ENCODE measurements at places on chromosomes 6 and 20.

DNA sequence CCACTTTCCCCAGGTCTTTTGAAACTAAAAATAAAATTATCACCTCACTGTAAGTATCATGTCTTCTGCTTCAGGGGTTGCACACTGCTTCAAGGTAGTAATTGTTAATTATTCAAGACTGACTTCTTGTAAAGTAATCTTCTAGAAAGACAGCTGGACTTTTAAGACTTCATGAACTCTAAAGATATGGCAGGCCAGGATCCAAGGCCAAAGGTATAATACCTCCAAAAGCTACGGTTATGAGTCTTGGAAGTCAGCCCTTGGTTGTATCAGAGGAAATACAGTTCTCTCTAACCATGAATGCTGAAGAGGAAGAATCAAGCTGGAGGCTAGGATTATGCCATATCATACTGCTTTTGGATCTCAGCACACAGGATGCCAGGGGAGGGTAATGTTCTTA, 1346.8 kb upstream of the GJE1 start:
- no peak for DNase-seq

GRCh38 chr20:3323398-3323797, 84.1 kb downstream of the DNAAF9 start:
- DNase-seq = no peak

GRCh38 chr6:136587527-136587926, 37.3 kb upstream of the MAP7 start:
- no peak for DNase-seq

DNA sequence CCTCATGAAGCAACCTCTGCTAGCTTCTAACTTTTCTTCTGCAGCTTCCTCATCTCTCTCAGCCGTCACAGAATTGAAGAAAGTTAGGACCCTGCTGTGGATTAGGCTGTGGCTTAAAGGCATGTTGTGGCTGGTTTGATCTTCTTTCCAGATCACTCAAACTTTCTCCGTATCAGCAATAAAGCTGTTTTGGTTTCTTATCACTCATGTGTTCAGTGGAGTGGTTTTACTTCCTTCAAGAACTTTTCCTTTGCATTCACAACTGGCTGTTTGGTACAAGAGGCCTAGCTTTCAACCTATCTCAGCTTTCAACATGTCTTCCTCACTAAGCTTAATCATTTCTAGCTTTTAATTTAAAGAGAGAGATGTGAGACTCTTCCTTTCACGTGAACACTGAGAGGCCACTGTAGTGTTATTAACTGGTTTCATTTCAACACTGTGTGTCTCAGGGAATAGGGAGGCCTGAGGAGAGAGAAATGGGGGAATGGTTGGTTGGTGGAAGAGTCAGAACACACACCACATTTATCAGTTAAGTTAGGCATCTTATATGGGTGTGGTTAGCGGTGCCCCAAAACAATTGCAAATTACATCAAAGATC, 17.2 kb downstream of the ZSCAN23 start:
- no peak for DNase-seq

DNA sequence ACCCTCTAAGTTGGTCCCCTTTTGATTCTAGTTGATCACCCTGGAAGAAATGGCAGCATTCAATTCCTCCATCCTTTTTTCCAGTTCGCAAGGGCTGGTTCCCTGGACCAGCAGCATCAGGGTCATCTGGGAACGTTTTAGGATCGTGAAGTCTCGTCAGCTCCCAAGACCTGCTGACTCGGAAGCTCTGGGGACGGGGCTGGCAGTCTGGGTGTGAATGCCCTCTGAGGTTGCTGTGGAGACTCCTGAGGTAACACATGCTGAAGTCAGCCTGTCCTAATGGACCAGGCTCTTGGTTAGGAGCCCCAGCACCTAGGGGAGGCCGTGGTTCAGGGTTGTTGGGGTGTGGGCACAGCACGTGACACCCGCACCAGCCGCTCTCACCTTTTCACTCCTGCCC, 164.1 kb downstream of the SYNDIG1 start:
- DNase-seq = no peak

DNA sequence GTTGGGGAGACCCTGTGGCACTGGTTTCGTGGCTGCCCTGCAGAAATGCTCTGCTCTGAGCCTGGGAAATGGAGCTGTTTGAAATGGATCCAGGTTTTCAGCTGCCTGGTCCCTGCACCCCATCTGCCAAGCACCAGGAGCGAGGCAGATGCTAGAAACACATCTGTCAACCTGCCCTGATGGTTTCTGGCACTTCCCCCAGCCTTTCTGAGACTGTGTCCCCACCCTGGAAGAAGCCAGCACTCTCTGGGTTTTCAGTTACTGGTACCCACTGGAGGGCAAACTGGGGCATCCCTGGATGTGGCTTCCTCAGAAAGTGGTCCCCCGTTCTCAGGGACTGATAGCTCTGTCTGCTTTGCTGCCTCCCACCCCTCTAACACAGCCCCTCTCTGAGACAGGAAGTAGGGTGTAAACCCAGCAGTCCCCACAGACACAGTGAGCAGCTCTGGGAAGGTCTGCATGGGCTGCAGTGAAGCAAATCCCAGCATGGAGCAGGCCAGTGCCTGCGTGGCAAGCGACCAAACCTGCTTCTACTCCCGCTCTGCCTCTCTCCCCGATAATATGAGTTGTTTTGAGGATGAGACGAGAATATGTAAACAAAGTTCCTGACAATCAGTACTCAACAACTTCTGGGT, 54.2 kb upstream of the MAFB start:
- DNase-seq = no peak

GRCh38 chr6:20511852-20512251, 22.4 kb upstream of the CDKAL1 start:
- no peak for DNase-seq

- peak; percentile 47 for DNase-seq
These were observed 111.1 kb upstream of the CCDC28A start for GRCh38 chr6:138662471-138662870.

- peak; percentile 29 for DNase-seq
These were observed 56.5 kb upstream of the HFE start for GRCh38 chr6:26030716-26031115.

DNA sequence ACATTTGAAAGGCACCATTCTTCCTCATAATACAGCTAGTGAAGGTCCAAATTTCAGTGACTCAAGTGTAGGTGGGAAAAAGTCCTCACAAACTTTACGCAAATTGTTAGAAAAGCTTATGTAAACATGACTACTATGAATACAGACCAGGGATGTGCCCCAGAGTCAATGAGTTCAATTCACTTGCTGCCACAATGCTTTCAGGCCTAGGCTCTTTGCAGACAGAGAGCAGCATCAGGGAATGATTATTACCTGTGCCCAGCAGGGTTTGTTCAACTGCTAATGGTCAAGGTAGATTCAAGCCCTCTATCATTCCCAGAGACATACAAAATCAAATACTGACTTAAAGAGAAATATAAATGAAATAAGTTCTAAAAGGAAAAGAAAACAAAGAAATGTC, 84.0 kb downstream of the LAMA2 start:
- DNase-seq = no peak

- DNase-seq = no peak
These were observed 3.3 kb downstream of the MAPRE1 start for GRCh38 chr20:32823078-32823477.

DNA sequence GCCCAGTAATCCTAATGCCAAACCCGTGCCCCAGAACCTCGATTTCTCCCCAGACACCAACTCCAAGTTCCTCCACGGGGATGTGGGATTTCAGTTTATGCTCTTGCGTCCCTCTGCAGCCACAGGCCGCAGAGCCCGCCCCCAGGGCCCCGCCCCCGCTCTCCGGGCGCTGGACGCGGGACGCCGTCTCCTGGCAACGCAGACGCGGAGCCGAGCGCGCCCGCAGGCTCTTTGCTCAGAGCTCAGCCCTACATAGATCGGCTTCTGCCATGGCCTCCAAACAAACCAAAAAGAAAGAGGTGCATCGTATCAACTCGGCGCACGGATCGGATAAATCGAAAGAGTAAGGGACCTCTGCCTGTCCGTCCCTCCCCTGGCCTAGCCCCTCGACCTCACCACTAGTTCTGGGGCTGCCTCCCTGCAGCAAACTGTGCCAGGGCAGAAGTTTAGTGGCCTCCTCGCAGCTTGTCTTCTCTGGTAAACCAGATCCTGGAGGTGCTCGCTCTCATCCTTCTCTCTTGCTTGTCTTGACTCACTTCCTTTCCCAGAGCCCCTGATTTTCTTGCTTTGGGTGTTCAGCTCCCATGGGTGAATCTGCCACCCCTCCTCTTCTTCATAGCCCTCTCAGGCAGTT, at the start of gene ADGB:
Gene ADGB, plus strand, starts transcription at position 201 of the 634 bp plus-strand sequence. Its CDS starts 69 bp downstream, at position 270.
- peak; percentile 30 for DNase-seq

GRCh38 chr20:21430020-21430419, 32.7 kb upstream of the NKX2-4 start:
- no peak for DNase-seq

- DNase-seq = no peak
These were observed 38.9 kb upstream of the TNFAIP3 start for GRCh38 chr6:137827977-137828810.

- no peak for DNase-seq
These were observed 39.5 kb downstream of the CD40 start for GRCh38 chr20:46157625-46158024.

GRCh38 chr6:3026791-3027626, 27.3 kb downstream of the NQO2 start:
- DNase-seq = no peak

DNA sequence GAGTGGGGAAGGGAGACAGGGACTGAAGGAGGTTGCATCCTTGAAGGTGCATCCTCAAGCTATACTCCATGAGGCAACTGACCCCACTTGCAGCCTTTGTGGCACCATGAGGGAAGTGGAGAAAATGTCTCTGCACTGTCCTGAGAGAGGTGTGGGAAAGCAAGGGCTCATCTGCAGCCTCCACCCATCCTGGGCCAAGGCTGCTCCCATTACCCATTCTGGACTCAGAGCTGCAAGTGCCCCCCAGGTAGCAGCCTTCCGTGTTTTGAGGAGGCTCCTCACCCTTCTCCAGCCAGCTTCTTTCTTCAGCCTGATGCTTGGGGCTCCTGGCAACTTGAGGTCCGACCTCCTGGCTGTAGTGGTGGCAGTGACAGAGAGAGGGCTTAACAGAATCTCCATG, 294.6 kb downstream of the CDH26 start:
- no peak for DNase-seq

DNA sequence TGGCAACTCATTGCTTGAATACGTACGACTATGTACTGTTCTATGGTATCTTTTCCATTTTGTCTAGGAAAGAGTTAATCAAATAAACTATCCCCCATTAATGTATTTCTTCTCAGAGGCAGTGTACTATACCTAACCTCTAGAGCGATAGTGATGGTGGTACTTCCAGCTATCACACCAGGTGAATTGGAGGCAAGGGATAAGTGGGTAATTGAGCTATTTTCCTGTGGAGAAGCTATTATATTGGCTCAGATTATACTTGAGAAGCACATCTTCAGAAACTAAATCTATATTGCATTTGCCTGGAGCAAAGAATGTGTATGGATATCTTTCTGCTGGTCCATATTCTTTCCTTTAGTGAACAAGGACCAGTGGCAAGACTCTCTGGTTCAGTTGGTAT, 430.7 kb upstream of the KHDRBS2 start:
- no peak for DNase-seq

DNA sequence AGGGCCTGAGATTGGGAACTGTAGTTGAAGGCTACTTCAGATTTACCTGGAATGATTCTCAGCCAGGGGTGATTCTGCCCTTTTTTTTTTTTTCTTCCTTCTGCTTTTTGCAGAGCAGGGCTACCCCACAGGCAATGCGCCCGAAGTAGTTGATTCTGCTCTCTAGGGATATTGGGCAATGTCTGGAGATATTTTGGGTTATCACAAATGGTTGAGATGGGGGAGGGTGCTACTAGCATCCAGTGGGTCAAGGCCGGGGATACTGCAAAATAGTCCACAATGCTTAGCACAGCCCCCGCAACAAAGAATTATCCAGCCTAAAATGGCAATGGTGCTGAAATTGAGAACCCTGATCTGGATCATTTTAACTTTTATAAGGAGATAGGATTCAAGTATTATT, 71.2 kb upstream of the ZMYND8 start:
- DNase-seq = no peak

- no peak for DNase-seq
These were observed 98.4 kb upstream of the SPACA1 start for GRCh38 chr6:87949194-87949593.

- no peak for DNase-seq
These were observed 14.9 kb upstream of the CST7 start for GRCh38 chr20:24934101-24934661.

DNA sequence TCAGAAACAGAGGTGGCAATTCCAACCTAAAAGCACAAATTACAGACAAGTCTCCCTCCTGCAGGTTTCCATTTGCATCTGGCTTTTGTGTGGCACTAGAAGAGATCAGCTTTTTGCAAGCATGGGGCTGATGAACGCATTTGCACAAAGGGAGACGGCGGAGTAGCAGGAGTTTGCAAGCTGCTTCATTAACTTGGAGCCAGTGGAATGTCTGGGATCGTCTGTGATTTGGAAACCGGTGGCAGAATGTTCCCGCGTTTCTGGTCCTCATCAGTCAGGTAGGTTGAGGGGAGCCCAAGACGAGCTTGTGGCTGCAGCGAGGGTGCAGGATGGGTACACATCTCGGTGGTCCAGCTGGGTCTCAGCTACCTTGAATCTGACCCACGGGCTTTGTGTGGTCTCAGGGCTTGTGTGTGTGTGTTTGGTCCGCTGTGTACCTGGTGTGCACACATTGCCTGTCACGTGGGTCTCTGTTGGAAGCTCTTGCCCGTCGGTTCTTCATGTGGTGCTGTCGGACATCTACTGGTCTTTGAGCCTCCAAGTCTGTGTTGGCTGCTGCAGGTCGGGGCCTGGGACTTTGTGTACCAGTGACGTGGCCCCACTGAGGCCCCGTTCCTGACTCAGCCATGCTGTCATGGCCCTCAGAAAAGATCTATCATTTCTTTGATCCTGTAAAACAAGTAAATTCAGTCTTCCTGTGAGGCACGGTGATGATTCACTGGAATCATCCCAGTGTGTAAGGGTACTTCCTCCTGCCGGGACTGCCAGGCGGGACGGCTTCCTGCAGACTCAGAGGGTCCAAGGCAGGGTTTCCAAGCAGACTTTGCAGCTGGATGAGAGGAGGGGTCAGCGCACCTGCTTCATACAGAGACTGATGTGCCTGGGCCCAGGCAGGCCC, 12.4 kb upstream of the MYT1 start:
- no peak for DNase-seq
